Spinal cord (tissue), 10 donors: ENCODE measurements at places on chromosomes 7 and 10. TPM values are rescaled to one million over a fixed set of nuclear protein-coding genes. Genes with fewer than 3 reads are reported as not detected.

ACTL6B gene
- 16.5 TPM for total RNA-seq

MCMBP gene
- 46.5 TPM for total RNA-seq

PNLIPRP3 gene
- total RNA-seq, result not detected

CALML5 gene
- not detected for total RNA-seq

WNT2 gene
- total RNA-seq, result 0.79 TPM

KIAA1549 gene
- total RNA-seq, result 11.1 TPM

CPEB3 gene
- 29.3 TPM for total RNA-seq

TEX47 gene
- not detected for total RNA-seq
